ENCODE measurements at places on chromosomes 11 and 22.

- DNase-seq, result no peak
These were observed 353.4 kb downstream of the TENM4 start for GRCh38 chr11:79087238-79087960.

- DNase-seq, result no peak
These were observed 741 bp upstream of the NAV2 start for GRCh38 chr11:19711911-19712280.

DNA sequence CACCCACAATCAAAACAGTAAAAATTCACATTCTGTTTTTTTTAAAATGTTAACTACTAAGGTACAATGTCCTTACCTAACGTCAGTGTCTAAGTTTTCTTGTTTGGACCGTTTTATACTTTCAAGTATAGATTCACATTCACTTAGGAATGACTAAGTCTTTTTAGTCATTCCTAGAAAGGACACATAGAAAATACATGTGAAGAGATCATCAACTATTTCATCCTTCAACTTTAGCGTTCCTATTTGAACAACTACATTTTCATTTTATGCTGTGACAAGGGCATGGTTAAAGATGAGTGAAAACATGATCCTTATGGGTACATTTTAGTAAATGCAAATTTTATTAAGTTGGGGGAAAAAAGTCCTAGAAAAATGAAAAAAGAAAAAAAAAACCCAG is 62.8 kb downstream of the DDX10 start:
- no peak for DNase-seq

- DNase-seq, result no peak
These were observed 77.8 kb downstream of the BUD13 start for GRCh38 chr11:116694815-116695590.

DNA sequence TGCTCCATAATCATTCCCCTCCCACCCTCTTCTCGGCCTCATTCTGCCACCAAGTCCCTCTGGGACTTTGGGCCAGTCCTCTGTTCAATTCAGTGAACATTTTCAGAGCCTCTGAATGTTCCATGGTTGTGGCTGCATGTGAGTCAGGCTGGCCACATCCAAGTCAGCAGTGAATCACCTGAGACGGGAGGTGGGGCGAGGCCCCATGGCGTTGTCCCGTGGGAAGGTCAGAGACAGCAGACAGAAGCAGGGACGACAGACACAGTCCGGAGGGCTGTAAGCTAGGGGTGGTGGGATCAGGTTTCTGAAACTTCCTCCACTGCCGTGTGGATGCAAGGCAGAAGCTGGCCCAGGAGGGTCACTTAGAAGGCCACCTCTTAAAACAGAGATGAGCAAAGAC is 324.8 kb downstream of the MN1 start:
- DNase-seq, result no peak

DNA sequence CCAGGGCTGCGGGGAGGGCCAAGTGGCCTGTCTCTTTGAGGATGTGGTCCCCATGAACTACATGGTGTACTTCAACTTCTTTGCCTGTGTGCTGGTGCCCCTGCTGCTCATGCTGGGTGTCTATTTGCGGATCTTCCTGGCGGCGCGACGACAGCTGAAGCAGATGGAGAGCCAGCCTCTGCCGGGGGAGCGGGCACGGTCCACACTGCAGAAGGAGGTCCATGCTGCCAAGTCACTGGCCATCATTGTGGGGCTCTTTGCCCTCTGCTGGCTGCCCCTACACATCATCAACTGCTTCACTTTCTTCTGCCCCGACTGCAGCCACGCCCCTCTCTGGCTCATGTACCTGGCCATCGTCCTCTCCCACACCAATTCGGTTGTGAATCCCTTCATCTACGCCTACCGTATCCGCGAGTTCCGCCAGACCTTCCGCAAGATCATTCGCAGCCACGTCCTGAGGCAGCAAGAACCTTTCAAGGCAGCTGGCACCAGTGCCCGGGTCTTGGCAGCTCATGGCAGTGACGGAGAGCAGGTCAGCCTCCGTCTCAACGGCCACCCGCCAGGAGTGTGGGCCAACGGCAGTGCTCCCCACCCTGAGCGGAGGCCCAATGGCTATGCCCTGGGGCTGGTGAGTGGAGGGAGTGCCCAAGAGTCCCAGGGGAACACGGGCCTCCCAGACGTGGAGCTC is 13.5 kb downstream of the ADORA2A start:
- DNase-seq, result no peak

- no peak for DNase-seq
These were observed 361.6 kb downstream of the GUCY1A2 start for GRCh38 chr11:106656646-106657045.

- no peak for DNase-seq
These were observed 3.0 kb upstream of the GTSE1 start for GRCh38 chr22:46293577-46294260.

DNA sequence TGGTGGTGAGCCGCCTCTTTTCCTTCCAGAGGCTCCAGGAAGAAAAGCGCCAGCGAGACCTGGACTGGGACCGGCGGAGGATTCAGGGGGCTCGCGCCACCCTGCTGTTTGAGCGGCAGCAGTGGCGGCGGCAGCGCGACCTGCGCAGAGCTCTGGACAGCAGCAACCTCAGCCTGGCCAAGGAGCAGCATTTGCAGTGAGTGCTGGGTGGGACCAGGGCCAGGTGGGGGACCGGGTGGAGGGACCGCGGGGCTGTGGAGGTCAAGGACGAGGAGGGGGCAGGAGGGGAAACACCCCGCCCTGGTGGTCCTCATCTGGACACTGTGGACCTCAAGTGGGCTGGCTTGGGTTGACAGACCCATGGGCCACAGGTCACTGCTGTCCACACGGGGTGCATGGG is 17.4 kb downstream of the RIBC2 start:
- DNase-seq, result no peak

- peak; percentile 42 for DNase-seq
These were observed 1.5 kb downstream of the DGKZ start for GRCh38 chr11:46348566-46349401.

- no peak for DNase-seq
These were observed 77.7 kb downstream of the GDPD4 start for GRCh38 chr11:77223797-77224196.

DNA sequence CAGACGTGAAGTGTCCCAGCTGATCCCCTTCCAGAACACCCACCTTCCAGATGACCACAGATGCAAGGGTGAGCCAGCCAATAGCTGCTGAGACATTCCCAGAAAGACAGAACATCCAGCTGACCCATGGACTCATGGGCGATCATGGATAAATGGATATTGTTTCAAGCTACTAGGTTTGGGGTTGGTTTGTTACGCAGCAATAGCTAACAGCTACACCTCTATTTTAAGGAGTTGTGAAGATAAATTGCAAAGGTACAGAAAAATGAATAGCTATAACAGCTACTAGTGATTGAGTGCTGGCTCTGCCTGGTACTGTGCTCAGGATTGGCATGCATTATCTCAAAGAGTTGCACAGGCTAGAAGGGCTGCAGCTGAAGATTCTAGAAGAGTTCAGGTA is 122.5 kb downstream of the MIAT start:
- DNase-seq, result no peak

GRCh38 chr11:82756765-82757639 is 23.3 kb upstream of the FAM181B start:
- no peak for DNase-seq

GRCh38 chr11:2177076-2177475 is 5.5 kb upstream of the TH start:
- no peak for DNase-seq
